ENCODE measurements at places on chromosomes 5 and 9.

DNA sequence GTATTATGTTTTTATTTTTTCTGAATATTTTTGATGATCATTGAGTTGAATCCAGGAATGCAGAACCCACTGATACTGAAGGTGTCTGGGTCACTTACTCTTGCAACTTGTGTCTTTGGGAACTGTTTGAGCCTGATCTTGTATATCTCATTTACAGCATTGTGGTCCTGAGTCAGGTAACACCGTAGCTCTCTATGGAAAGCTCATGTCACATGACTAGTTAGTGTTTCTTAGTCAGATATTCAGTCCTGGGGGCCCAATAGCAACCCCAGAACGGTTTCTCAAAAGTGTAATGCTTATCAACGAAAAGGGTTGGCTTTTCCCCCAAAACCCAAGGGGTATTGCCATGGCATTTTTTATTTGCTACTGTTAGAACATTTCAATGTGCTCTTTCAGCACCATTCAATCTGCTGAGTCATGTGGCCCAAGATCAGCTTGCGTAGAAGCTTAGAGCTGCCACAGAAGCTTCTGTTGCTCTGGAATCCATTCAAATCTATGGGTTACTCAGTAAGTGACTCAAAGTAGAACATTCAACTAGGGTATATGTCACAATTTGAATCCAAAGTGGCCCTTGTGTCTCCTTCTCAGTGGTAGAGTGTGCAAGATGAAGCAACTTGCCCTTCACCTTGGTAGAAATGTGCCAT lies 12.1 kb upstream of the PTAR1 start:
- DNase-seq, result no peak

DNA sequence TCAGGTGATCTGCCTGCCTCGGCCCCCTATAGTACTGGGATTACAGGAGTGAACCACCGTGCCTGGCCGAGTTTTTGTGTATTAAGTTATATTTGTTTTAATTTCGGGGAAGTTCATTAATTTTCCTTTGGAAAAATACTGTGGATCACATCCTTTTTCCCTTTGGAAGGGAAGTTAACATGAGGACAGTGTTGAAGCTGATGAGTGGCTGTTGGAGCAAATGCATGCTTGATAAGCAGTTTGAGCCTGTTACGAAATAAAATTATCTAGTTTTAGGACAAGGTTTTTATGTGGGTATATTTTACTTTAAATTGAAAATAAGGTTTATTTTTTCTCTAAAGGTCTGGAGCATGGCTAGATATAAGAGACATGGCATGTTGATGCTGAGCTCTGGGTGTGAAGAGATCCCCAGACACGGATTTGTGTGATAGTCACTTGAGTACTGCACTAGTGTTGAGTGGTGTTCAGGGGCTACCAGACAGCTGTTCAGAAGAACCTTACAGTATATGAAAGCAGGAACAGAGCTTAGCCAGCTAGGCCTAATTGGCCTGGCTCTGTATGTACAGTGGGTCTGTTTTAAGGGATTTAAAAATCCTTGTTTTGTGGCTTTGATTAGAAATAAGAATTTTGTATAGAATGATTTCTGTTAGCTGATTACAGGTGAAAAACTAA lies 17.4 kb downstream of the LMNB1 start:
- DNase-seq, result no peak

DNA sequence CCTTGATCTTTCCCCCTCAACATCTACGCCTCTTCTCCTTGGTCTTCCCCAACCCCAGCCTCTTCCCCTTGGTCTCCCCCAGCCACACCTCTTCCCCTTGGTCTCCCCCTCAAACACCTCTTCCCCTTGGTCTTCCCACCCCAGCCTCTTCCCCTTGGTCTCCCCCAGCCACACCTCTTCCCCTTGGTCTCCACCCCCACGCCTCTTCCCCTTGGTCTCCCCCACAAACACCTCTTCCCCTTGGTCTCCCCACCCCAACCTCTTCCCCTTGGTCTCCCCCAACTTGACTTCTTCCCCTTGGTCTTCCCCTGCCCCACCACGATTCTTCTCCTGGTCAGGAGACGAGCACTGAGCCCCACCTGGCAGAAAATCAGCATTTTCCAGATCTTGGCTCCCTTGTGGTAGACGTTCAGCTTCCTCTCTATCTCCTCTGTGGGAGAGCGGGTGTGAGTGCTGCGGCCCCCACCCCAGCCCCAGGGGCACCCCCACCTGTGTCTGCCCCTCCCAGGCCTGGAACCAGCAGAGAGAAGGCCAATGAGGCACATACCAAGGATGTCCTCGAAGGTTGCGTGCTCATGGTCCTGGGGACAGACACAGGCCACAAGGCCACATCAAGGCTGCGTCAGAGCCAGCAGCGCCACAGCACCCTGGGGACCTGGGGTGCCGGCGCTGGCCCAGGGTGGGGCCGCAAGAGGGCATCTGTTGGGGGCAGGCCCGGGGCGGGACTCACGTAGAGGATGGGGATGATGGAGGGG lies 7.0 kb downstream of the NSMF start:
- no peak for DNase-seq

DNA sequence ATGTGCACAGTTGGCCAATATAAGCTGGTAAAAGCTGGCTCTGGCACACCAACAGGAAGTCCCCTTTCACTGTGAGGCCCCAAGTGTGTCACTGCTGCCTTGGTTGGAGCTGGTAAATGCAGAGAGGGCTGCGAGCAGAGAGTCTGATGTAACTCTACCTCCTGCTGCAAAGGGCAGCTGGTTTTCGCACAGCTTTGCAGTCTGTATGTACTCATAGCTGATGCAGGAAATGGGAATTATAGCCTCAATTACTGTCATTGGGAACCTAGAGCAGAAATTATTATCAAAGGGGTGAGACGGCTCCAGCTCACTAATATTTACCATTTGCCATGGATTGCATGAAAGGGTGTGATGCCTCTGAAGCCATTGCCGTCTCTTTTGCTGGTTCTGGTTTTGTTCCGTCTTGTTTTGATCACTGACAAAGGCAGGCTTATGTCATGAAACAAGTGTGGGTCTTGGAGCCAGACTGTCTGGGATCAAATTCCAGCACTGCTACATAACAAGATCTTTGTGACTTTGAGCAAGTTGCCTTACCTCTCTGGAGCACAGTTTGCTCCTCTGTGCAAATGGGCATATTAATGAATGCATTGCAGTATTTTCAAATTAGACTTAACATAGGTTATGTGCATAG lies 124.3 kb upstream of the SLC25A48 start:
- DNase-seq, result no peak

All from stimulated activated CD4-positive, alpha-beta T cell treated with anti-CD3 and anti-CD28 coated beads, Interleukin-2, amount 100 ng/mL, for 24 hours (primary cell).